PC-3 (cell line): ENCODE measurements at places on chromosomes 7 and 10. TPM values are rescaled to one million over a fixed set of nuclear protein-coding genes. Genes with fewer than 3 reads are reported as not detected.
A peak's percentile ranks its signal among the peaks of the same experiment; 100 is the strongest.

Gene GARIN1A
- total RNA-seq: 0.91 and 3.6 TPM in 2 replicates

Gene KAZALD1
- 24.9 and 25.1 TPM in 2 replicates for total RNA-seq

Gene SPDYE6
- total RNA-seq: not detected in 2 replicates

- DNase-seq: peak; percentile 39
Measured at GRCh38 chr10:118698421-118698820, 56.3 kb downstream of the CACUL1 start.
